ENCODE measurements at places on chromosomes 5 and 9. TPM values are rescaled to one million over a fixed set of nuclear protein-coding genes. Genes with fewer than 3 reads are reported as not detected.

DNA sequence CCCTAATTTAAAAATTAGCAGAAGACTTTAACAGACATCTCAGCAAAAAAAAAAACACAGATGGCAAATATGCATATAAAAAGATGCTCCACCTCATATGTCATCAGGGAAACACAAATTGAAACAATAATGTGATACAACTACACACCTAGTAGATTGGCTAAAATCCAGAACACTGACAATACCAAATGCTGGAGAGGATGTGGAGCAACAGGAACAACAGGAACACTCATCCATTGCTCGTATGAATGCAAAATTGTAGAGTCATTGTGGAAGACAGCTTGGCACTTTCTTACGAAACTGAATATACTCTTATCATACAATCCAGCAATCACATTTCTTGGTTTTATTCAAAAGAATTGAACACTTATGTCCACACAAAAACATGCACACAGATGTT lies 22.1 kb downstream of the MCIDAS start:
- no peak for DNase-seq
- no peak overlapping the region for H3K4me3 ChIP-seq
- no peaks in the 10 kb centered on the region for H3K36me3 ChIP-seq
- peaks cover 2% of the 10 kb centered on the region for H3K4me1 ChIP-seq

TICAM2 gene
- total RNA-seq: 0.27 TPM

PNPLA7 gene
- 5.0 TPM for total RNA-seq

DNA sequence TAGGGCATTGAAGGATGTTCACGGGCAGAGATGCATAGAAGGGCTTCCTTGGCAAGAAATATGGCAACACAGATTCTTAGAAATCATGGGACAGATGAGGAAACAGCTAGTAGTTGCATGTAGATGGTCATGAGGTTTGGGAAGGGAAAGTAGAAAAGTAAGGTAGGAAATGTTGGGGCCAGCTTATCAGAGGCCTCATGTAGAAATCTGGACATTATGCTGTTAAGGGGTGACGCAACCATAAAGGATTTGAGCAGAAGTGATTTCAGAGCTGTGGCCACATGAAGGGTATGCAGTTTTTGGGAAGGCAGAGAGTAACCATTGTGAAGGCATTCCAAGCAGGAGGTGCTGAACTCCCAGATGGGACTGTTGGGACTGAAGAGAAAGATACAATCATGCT lies 224.0 kb downstream of the ARHGAP26 start:
- peaks cover 42% of the 10 kb centered on the region for H3K36me3 ChIP-seq
- no peak overlapping the region for H3K4me3 ChIP-seq
- no peaks in the 10 kb centered on the region for H3K27me3 ChIP-seq
- no peak overlapping the region for H3K27ac ChIP-seq
- H3K4me1 ChIP-seq: peaks cover 39% of the 10 kb centered on the region
- DNase-seq: no peak

RGS7BP gene
- not detected for total RNA-seq

LMBRD2 gene
- 10.8 TPM for total RNA-seq

DNA sequence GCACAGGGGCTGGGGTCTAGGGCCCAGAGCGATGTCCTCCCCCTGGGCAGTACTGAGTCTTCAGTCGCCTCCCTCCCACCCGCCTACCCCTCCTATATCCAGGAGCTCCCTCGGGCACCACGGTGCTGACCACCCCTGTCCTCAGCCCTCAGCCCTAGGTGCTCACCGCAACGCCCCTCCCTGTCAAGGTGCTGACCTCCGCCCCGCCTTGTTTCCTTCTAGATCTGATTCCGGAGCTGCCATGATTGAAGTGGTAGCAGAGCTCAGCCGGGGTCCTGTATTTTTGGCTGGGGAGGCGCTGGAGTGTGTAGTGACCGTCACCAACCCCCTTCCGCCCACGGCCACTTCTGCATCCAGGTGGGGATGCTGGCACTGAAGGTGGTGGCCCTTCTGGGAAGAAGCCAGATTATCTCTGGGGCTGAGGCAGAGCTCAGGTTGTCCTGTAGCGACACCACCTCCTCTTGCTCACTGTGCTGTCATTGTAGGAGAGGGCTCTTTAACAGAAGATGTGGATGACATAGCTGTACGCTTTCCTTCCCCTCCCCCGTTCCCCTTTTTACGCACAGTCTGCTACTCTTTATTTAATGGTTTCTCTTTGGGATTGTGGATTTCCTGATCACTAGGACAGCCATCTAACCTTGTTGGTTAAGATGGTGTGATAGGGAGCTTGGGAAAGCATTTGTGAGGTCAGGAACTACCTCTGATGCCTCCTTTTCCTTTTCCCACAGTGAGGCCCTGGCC lies 598 bp downstream of the RGP1 start:
- peak overlapping the region; percentile 94 for H3K4me3 ChIP-seq
- H3K36me3 ChIP-seq: peaks cover 17% of the 10 kb centered on the region
- peak overlapping the region; percentile 88 for H3K27ac ChIP-seq
- DNase-seq: peak; percentile 64
- peaks cover 30% of the 10 kb centered on the region for H3K4me1 ChIP-seq
